ENCODE measurements at places on chromosomes 2 and 18.

DNA sequence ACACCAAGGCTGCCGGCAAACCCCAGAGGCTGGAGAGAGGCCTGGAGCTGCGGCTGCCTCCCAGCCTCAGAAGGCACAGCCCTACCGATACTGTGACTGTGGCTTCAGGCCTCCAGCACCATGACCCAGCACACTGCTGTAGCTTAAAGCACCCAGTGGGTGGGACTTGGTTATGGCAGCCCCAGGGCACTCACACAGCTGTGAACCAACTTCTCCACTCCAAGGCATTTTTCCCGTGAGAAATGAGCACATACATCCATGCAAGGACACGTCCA is 199.5 kb downstream of the NDUFA10 start:
- no peak for DNase-seq

DNA sequence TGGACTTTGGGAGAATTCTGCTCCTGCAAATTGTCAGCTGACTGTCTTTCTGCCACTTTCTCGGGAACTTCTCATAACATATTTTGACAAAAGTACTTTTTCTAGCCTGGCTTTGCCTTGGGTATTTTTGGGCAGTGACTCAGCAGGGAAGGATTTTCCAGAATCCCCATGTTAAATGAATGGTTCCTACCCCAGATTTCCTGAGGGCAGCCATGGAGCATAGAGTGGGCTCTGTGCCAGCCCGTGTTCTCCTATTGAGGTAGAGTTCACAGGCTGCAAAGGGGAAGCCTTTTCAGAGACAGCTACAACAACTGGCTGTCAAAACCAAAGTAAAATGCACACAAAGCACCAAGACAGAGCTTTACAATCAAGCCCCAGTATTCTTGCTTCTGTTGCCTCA is 59.8 kb downstream of the BMP10 start:
- no peak for DNase-seq

GRCh38 chr2:238431-238830 is 25.4 kb downstream of the SH3YL1 start:
- no peak for DNase-seq

- no peak for DNase-seq
Measured at GRCh38 chr2:210528716-210529115, 27.7 kb upstream of the CPS1 start.

GRCh38 chr2:176284461-176285049 is 15.3 kb downstream of the MTX2 start:
- peak; percentile 63 for DNase-seq

GRCh38 chr2:217283460-217283859 is 423.6 kb upstream of the TNP1 start:
- peak; percentile 14 for DNase-seq

- DNase-seq, result no peak
Measured at GRCh38 chr2:3368261-3368722, 9.3 kb downstream of the EIPR1 start.

DNA sequence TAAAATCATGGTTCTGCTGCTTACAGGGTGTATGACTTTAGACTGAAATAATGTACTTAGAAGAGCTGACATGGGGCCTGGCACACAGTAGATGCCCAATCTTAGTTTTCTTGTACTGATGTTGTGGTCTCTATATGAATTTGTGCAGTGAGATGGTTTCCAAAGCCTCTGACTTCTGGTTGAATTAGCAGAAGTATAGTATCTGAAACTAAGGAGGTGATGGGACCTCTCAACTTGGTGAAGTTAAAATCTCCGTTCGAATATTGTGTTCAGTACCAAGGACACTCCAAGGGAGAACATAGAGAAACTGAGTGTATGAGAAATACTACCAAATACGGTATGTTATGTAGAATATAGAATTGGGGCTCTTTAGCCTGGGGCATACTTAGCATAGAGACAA is 120.9 kb downstream of the ANTXR1 start:
- no peak for DNase-seq

DNA sequence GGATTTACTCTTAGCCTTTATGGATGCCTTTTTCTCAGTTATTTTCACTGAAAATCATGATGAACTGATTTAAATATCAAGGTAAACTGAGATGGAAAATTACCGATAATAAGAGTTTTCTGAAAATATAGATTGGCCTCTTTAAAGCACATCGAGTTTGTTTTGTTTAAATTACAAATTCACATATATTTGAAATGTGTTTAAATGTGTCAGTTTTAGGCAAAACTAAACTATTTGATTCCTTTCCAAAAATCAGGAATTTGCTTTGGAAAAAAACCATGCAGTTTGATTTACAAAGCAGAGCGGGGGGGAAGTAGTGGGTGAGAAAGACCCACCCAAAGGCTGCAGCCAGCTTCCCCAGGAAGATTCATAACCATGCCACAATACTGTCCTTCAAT is 52.0 kb upstream of the EML4 start:
- DNase-seq, result no peak

DNA sequence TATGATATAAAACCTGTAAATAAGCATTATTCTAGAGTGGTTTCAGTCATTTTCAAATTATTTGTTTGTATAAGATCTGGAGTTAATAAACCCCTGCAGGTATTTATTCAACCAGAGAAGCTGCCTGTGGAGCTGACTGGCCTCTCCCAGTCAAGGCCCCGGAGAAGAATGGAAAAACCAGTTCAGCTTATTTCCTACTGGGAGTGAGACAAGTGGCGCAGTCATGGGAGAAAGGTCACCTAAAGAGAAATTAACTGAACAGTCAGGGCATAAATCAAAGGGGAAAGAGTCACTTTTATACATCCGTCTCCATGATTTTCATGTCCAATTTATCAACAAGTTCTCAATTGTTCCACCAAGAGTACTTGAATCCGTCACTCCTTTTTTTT is 240.9 kb downstream of the RNF152 start:
- no peak for DNase-seq

GRCh38 chr2:1477196-1478040 is 64.2 kb downstream of the TPO start:
- no peak for DNase-seq

GRCh38 chr18:11969904-11970835 is 11.1 kb upstream of the IMPA2 start:
- DNase-seq, result no peak

GRCh38 chr2:101173707-101174295 is 22.6 kb upstream of the TBC1D8 start:
- no peak for DNase-seq

DNA sequence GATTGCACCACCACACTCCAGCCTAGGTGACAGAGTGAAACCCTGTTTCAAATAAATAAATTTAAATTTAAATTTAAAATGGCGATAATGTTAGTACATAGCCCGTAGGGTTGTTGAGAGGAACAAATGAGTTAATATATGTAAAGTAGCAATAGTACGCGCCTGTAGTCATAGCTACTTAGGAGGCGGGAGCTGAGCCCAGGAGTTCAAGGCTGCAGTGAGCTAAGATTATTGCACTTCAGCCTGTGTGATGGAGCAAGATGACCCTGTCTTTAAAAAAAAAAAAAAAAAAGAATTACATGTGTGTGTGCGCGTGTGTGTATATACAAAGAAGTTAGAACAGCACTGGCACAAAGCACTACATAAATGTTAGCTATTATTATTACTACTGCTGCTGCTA is 117.4 kb upstream of the ARL5A start:
- DNase-seq, result no peak

DNA sequence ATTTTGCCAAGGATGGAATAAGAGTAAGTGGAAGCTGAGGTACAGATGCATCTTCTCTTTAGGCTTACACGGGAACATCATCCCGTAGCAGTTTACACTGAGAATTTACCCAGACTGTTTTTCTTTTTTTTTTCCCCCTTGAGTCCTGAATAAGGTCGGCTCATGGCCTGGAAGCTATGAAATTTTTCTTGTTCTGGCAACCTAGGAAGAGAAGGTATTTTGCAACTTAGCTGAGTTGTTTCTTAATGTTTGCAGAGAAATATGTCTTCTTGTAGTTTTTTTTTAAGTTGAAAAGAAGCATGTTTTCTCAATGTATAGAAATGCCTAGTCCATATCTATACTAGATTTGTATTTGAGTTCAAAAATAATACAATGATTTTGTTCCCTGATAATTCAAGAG is 712.5 kb downstream of the TDRD15 start:
- no peak for DNase-seq

- no peak for DNase-seq
Measured at GRCh38 chr2:229445019-229445418, 173.9 kb upstream of the PID1 start.
